ENCODE measurements at places on chromosomes 7 and 10. TPM values are rescaled to one million over a fixed set of nuclear protein-coding genes. Genes with fewer than 3 reads are reported as not detected.

Gene WNT2
- total RNA-seq, result 0.97 TPM

Gene EPO
- total RNA-seq, result not detected

Gene SLC18A3
- total RNA-seq, result not detected

Gene SFXN2
- 2.4 TPM for total RNA-seq

Gene SNX13
- total RNA-seq, result 45.4 TPM

Gene ZNF786
- total RNA-seq, result 5.3 TPM

Gene AKR1C1
- 6.8 TPM for total RNA-seq

Gene ALOX5
- total RNA-seq, result not detected

Gene SPDYE16
- not detected for total RNA-seq

Gene GPR26
- not detected for total RNA-seq

Gene MTG1
- total RNA-seq, result 22.9 TPM

Gene GRID2IP
- not detected for total RNA-seq
